Activated naive CD8-positive, alpha-beta T cell treated with anti-CD3 and anti-CD28 coated beads for 36 hours (primary cell): ENCODE measurements at places on chromosomes 13 and 19. TPM values are rescaled to one million over a fixed set of nuclear protein-coding genes. Genes with fewer than 3 reads are reported as not detected.

GRCh38 chr13:114311908-114312307 lies 2.4 kb upstream of the CHAMP1 start:
- H3K4me3 ChIP-seq: no peak overlapping the region
- no peak for DNase-seq
- peaks cover 20% of the 10 kb centered on the region for H3K36me3 ChIP-seq
- peaks cover 26% of the 10 kb centered on the region for H3K4me1 ChIP-seq
- no peaks in the 10 kb centered on the region for H3K27me3 ChIP-seq

GRCh38 chr13:23074075-23074828 lies 106.5 kb upstream of the SGCG start:
- no peak for DNase-seq
- no peak overlapping the region for H3K27ac ChIP-seq
- H3K4me1 ChIP-seq: no peaks in the 10 kb centered on the region

DNA sequence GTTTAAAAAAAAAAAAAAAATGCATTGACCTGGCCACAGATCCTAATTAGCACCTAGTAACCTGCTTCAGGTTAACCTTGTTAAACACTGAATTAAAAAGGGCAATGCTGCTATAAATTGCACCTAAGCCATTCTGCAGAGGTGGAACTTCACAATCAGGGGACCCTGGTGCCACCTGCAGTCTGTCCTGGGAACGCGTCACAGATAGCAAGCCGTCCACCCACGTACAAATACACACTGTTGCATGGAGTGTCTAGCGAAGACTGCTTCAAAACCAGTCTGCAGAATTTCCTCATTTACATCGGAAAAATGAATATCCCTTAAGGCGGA lies 169.3 kb downstream of the COL4A1 start:
- peaks cover 66% of the 10 kb centered on the region for H3K27me3 ChIP-seq
- peaks cover 14% of the 10 kb centered on the region for H3K4me1 ChIP-seq
- H3K36me3 ChIP-seq: no peaks in the 10 kb centered on the region
- peak overlapping the region; percentile 80 for H3K27ac ChIP-seq
- peak overlapping the region; percentile 73 for H3K4me3 ChIP-seq

- H3K27ac ChIP-seq: peak overlapping the region; percentile 38
- no peaks in the 10 kb centered on the region for H3K4me1 ChIP-seq
- no peaks in the 10 kb centered on the region for H3K27me3 ChIP-seq
- H3K36me3 ChIP-seq: no peaks in the 10 kb centered on the region
Observed at GRCh38 chr19:4464815-4465581, 7.1 kb upstream of the HDGFL2 start.

- no peak overlapping the region for H3K27ac ChIP-seq
- DNase-seq: no peak
- no peaks in the 10 kb centered on the region for H3K27me3 ChIP-seq
- H3K4me1 ChIP-seq: no peaks in the 10 kb centered on the region
Observed at GRCh38 chr13:103275722-103276121, 209.5 kb upstream of the SLC10A2 start.

- H3K4me1 ChIP-seq: no peaks in the 10 kb centered on the region
- no peak overlapping the region for H3K4me3 ChIP-seq
- no peak for DNase-seq
- H3K27me3 ChIP-seq: no peaks in the 10 kb centered on the region
- no peak overlapping the region for H3K27ac ChIP-seq
- H3K36me3 ChIP-seq: no peaks in the 10 kb centered on the region
Observed at GRCh38 chr13:71054358-71054757, 812.6 kb downstream of the DACH1 start.

DNA sequence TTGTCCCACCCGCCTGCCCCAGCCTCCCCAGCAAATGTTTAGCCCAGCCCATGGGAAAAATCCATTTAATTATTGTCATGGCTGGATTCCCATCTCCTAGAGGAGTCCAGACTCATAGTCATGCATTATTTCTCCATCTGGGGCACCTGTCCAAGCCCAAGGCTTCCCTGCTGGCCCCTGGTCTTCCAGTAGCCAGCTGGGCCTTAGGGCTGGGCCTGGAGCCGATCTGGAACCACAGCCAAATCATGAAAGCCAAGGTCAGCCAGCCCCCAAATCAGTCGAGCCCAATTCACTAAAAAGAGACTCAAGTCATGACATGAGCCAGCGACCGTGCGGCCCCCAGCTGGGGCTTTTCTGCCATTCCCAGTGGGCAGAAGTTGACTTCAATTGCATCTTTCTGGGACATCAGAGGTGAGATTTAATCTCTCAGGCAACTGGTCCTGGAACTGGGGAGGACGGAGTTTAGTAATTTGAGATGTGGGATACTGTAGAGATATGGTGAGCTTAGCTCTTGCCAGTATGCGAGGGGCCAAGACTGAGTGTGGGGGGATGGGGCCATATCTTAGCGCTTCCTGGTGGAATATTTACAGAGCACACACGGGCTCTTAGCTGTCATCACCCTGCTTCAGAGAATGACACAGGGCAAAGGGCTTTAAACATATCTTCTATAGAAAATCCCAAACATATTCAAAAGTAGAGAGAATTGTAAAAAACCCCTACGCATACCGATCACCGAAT lies 9.4 kb upstream of the PGLYRP2 start:
- no peaks in the 10 kb centered on the region for H3K27me3 ChIP-seq
- H3K27ac ChIP-seq: no peak overlapping the region
- H3K4me3 ChIP-seq: no peak overlapping the region
- peaks cover 6% of the 10 kb centered on the region for H3K4me1 ChIP-seq
- no peak for DNase-seq

DNA sequence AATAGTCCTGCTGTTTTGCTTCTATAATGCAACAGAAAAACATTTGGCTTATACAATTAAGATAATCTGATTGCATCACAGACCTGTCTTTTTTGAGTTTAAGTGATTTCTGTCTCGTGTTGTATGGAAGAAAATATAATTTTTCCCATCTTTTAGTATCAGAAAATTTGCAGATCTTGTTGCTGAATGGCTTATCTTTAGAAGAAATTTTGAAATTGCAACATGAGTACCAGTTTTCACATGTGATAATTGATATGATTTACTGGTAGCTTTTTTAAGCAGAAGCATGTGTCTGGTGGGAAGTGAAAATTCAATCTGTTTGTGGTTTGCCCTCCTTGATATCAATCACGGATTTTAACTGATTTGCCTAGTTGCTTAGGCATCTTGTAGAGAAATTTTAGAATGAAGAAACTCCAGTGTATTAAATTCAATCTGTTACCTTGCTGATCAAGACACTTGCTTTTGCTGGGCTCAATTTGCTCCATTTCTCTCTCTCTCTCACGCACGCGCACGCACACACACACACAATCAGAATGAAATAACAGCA lies 89.8 kb upstream of the MYCBP2 start:
- H3K4me3 ChIP-seq: no peak overlapping the region
- DNase-seq: no peak
- H3K4me1 ChIP-seq: peaks cover 12% of the 10 kb centered on the region
- no peaks in the 10 kb centered on the region for H3K27me3 ChIP-seq
- H3K36me3 ChIP-seq: no peaks in the 10 kb centered on the region

DNA sequence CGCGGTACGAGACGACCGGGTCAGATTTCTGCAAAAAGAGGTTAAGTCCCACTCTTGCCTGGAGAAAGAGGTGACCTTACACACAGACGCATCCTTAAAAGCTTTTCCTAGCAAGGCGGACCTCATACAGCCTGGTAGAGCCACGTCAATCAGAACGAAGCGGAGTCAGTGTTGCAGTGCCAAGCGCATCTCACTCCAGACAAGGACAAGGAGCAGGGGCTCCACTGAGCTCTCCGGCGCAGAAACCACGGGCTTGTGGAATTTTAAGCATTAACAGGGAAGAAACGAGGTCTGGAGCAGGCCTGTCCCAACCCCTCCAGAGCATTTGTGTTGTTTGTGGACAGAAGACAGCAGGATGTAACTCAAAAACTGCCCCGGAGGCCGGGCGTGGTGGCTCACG lies 7.1 kb downstream of the EEF2 start:
- H3K27me3 ChIP-seq: peaks cover 4% of the 10 kb centered on the region
- H3K4me3 ChIP-seq: no peak overlapping the region
- peaks cover 33% of the 10 kb centered on the region for H3K4me1 ChIP-seq
- H3K36me3 ChIP-seq: peaks cover 57% of the 10 kb centered on the region

DNA sequence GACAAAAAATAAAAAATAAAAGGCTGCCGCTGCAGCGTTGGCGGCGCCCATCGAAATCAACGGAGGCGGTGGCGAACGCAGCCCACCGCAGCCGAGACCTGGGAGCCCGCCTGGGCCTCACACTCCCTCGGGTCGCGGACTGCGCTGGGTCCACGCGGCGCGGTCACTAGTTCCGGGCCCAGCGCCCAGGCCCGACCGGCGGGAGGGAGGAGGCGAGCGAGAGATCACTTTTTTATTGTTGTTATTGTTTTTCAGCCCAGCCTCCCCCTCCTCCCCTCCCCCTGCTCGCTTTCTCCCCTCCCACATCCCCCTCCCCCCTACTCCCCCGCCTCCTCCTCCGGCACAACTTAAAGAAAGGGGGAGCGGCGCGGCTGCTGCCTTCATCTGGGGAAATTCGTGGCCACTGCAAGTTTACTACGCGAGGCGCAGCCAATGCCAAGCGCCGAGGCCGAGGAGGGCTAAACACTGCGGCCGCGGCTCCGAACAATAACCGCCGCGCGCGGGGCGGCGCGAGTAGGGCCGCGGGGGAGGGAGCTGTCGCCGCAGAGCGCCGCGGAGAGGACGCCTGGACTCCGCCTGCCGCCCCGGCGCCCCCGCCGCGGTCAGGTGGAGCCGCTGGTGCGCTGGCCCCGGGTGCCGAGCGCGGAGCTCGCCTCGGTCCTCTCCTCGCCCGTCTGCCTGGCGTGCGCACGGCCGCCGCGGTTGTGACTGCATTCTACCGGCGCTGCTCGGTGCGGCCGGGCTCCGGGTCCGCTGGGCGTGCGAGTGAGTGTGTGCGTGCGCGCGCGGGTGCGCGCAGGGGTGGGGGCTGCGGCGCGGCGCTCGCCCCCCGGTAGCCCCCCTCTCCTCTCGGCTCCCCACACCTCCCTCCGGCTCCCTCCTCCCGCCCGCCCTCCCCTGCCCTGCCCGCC lies 505 bp upstream of the ZIC2 start:
- peaks cover 72% of the 10 kb centered on the region for H3K27me3 ChIP-seq
- no peaks in the 10 kb centered on the region for H3K36me3 ChIP-seq
- H3K4me3 ChIP-seq: peak overlapping the region; percentile 40
- DNase-seq: peak; percentile 40

- no peak overlapping the region for H3K4me3 ChIP-seq
- peak overlapping the region; percentile 0 for H3K27ac ChIP-seq
- H3K36me3 ChIP-seq: peaks cover 46% of the 10 kb centered on the region
Observed at GRCh38 chr13:40626977-40627376, 39.5 kb downstream of the FOXO1 start.

DNA sequence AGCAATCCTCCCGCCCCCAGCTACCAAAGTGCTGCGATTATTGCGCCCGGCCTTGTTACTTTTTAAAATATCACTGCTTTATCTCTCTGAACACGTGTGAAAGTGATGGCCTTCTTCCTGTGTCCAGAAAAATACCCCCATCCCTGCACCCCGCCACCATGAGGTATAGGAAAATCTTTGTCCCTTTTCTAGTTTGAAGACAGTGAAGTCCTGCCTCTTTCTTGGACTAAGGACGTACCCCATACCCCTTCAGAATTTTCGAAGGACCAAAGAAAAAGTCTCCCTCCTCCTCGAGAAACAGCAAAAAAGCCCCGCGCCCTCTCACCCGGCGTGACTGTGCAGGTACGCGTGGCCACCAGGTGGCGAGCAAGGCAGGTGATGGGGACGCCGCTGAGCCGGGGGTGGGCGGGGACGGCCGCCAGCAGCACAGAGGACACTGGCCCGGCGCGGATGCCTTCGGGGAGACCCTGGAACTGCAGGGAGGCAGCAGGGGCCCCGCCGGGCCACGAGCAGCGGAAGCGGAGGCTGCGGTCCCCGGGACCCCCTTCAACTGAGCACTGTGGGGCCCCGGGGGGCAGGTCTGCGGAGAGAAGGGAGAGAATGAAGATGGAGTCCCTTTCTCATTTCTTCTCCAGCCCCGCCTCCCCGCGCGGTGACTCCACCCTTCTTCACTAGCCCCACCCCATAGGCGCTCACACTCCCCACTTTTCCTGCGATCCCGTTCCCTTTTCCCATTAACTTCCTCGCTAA lies 3.2 kb downstream of the VSIG10L start:
- peak; percentile 89 for DNase-seq
- H3K4me1 ChIP-seq: peaks cover 9% of the 10 kb centered on the region
- no peaks in the 10 kb centered on the region for H3K36me3 ChIP-seq
- peaks cover 9% of the 10 kb centered on the region for H3K27me3 ChIP-seq
- H3K27ac ChIP-seq: peak overlapping the region; percentile 71

DNA sequence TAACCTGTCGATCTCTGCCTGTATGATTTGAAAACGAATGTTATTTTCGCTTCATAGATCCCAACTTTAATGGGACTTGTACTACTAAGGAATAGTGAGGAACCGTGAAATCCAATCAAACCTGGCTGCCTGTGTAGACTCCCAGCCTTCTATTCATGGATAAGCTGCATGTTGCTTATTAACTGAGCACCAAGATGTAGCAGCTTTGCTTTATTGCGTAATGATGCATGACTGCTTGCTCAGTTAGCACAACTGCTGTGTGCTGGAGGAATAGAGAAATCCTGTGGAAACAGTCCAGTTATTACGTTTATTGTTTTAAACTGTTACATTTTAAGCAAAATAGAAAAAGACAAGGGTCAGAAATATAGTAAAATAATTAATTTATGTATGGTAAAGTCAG lies 108.2 kb downstream of the SHISA2 start:
- DNase-seq: no peak
- no peak overlapping the region for H3K4me3 ChIP-seq
- H3K27ac ChIP-seq: no peak overlapping the region

GRCh38 chr19:3094601-3095440 lies 659 bp downstream of the GNA11 start:
- no peak overlapping the region for H3K27ac ChIP-seq
- DNase-seq: peak; percentile 51
- no peaks in the 10 kb centered on the region for H3K27me3 ChIP-seq
- H3K36me3 ChIP-seq: no peaks in the 10 kb centered on the region
- peak overlapping the region; percentile 77 for H3K4me3 ChIP-seq

DNA sequence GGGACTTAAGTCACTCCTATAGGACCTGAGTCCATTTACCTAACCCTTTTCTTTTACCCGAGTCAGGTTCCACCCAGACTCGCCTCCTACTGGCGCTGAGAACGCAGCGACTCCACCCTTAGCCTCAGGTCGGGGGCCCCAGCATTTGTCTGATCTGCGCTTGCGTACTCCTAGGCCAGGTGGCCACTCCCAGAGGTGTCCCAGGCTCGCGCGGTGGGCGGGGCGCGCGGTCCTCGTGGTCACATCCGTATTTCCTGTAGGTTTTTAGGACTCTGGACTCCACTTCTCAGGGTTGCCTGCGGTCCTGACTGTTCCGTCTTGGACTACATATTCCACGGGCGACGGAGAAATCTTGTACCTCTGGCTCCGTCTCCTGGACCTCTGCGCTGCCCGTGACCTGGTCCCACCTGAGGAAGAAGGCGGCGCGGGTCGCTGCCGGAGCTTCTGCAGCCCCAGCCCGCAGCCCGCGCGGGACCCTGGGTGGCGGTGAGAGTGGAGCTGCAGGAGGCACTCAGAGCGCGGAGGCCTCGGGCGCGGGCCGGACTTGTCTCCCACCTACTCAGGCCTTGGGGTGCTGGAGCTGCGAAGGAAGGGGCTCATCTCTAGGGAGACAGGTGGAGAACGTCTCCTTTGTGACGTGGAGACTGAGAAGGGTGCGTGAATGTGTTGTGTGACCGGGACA lies 11.0 kb upstream of the ZNF573 start:
- no peak overlapping the region for H3K27ac ChIP-seq
- H3K4me1 ChIP-seq: no peaks in the 10 kb centered on the region
- H3K27me3 ChIP-seq: no peaks in the 10 kb centered on the region
- peaks cover 6% of the 10 kb centered on the region for H3K36me3 ChIP-seq
- H3K4me3 ChIP-seq: no peak overlapping the region

- H3K4me1 ChIP-seq: peaks cover 6% of the 10 kb centered on the region
- peaks cover 28% of the 10 kb centered on the region for H3K27me3 ChIP-seq
- DNase-seq: no peak
Observed at GRCh38 chr19:54959840-54960239, 6.3 kb upstream of the NLRP2 start.

Gene RASGRP4
- total RNA-seq: 0.23 TPM

Gene KLK6
- total RNA-seq: not detected

Gene CYP2A6
- total RNA-seq: 0.27 TPM

Gene GDF15
- total RNA-seq: not detected

Gene SMAD9
- 0.54 TPM for total RNA-seq

Gene JAK3
- 90.3 TPM for total RNA-seq

Gene SMIM44
- not detected for total RNA-seq
